ENCODE measurements at places on chromosomes 6 and 20. TPM values are rescaled to one million over a fixed set of nuclear protein-coding genes. Genes with fewer than 3 reads are reported as not detected.

The EYS gene
- total RNA-seq, result 0.26 TPM

The ADGRG6 gene
- 20.1 TPM for total RNA-seq

The DEFB124 gene
- total RNA-seq, result not detected

The TUBB2B gene
- under 0.01 TPM for total RNA-seq

The ABHD16B gene
- not detected for total RNA-seq

The CABLES2 gene
- total RNA-seq, result 1.3 TPM

The NFS1 gene
- total RNA-seq, result 14.1 TPM

The VSTM2L gene
- total RNA-seq, result 5.0 TPM

The FAM162B gene
- total RNA-seq, result not detected

The ANKEF1 gene
- total RNA-seq, result 5.2 TPM

The SLC32A1 gene
- not detected for total RNA-seq

The LY6G6F gene
- total RNA-seq, result not detected

The SNTA1 gene
- 4.2 TPM for total RNA-seq

The HLA-DQA1 gene
- total RNA-seq, result not detected

The SLC44A4 gene
- 10.5 TPM for total RNA-seq

The TMEM170B gene
- total RNA-seq, result 0.13 TPM

The RGS17 gene
- 4.7 TPM for total RNA-seq

The ZSCAN16 gene
- total RNA-seq, result 11.1 TPM

The GTF3C6 gene
- 38.7 TPM for total RNA-seq

The LY6G6D gene
- not detected for total RNA-seq

The HLA-DQB1 gene
- total RNA-seq, result not detected

The BPI gene
- not detected for total RNA-seq

The ZSCAN26 gene
- 8.7 TPM for total RNA-seq

The GFRA4 gene
- not detected for total RNA-seq

The ESR1 gene
- total RNA-seq, result 0.13 TPM

The PI16 gene
- total RNA-seq, result not detected

The C20orf141 gene
- not detected for total RNA-seq

The GCNT2 gene
- 10.3 TPM for total RNA-seq

The RPL10A gene
- total RNA-seq, result 1,892 TPM

The TREM2 gene
- total RNA-seq, result 0.53 TPM

The SYCP2L gene
- total RNA-seq, result 0.26 TPM

The ANGPT4 gene
- not detected for total RNA-seq

The GPR6 gene
- not detected for total RNA-seq

The XRN2 gene
- 78.2 TPM for total RNA-seq

The BEND6 gene
- total RNA-seq, result 0.53 TPM

The TBC1D32 gene
- 7.9 TPM for total RNA-seq

The SLC24A3 gene
- under 0.01 TPM for total RNA-seq

The OR2H2 gene
- not detected for total RNA-seq

The BPIFB2 gene
- total RNA-seq, result not detected

The GHRH gene
- not detected for total RNA-seq

The RNF5 gene
- 29.2 TPM for total RNA-seq

The UBE2C gene
- 0.26 TPM for total RNA-seq

The TMEM200A gene
- 0.79 TPM for total RNA-seq

The C6orf141 gene
- total RNA-seq, result 7.8 TPM

The HUS1B gene
- total RNA-seq, result 1.4 TPM

The OVOL2 gene
- 27.6 TPM for total RNA-seq

The KCNB1 gene
- total RNA-seq, result not detected

The HSD17B8 gene
- total RNA-seq, result 76.4 TPM

Data from bronchial epithelial cell (primary cell).